Osteoblast (primary cell): ENCODE measurements at places on chromosomes 5 and 9.
A peak's percentile ranks its signal among the peaks of the same experiment; 100 is the strongest.

DNA sequence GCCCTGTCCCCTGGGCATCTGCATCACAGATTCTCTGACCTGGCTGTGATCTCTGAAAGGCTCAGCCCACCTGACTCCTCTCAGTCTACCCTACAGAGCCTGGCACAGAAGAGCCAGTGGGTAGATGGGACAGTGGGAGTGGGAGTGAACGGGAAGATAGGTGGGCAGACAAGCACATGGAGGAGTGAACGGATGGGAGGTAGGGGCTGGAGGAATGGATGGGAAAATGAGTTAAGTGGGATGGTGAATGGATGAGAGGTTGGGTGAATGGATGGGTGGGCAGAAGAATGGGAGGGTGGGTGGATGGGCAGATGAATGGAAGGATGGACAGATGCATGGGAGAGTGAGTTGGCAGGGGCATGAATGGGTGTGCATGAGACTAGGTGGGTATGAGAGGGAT is 18.8 kb downstream of the STK10 start:
- no peak for DNase-seq

- peak; percentile 34 for DNase-seq
Observed at GRCh38 chr9:114428466-114428865, 40.7 kb upstream of the AKNA start.

GRCh38 chr5:155906046-155906445 is 420.9 kb upstream of the SGCD start:
- no peak for DNase-seq

DNA sequence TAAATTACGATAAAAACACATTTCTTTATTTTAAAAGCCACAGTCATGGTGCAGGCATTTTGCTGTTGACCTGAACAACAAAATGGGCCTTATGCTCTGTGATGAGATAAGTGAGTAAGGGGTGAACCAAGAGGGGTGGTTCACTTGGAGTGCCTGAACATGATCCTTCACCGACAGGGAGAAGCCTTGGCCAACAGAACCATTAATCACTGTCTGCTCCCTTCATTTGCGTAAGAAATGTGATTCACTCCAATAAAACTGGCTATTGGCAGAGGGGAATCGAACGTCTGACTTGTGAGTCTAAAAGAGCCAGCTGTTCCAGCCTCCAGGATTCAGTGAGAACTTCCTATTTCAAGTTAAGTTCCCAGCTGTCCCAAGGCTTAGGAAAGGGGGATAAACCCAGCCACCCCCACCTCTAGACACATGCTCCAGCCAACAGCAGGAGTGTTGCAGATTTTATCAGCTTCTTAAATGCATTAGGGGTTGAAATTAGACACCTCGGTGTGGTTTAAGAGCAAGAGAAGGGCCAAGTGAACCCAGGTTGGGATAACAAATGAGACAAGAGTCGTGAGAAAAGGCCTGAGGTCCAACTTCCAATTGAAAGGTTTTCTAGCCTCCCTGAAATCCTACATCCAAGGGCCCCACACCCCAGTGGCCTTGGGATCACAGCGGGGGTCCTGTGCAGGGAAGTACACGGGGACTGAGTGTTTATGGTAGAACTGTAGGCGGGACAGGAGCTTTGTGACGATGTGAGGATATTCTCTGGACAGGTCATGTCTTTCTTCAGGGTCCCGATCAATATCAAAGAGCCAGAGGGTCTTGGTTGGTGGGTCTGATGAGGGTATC is 131.4 kb upstream of the LHFPL2 start:
- peak; percentile 42 for DNase-seq

DNA sequence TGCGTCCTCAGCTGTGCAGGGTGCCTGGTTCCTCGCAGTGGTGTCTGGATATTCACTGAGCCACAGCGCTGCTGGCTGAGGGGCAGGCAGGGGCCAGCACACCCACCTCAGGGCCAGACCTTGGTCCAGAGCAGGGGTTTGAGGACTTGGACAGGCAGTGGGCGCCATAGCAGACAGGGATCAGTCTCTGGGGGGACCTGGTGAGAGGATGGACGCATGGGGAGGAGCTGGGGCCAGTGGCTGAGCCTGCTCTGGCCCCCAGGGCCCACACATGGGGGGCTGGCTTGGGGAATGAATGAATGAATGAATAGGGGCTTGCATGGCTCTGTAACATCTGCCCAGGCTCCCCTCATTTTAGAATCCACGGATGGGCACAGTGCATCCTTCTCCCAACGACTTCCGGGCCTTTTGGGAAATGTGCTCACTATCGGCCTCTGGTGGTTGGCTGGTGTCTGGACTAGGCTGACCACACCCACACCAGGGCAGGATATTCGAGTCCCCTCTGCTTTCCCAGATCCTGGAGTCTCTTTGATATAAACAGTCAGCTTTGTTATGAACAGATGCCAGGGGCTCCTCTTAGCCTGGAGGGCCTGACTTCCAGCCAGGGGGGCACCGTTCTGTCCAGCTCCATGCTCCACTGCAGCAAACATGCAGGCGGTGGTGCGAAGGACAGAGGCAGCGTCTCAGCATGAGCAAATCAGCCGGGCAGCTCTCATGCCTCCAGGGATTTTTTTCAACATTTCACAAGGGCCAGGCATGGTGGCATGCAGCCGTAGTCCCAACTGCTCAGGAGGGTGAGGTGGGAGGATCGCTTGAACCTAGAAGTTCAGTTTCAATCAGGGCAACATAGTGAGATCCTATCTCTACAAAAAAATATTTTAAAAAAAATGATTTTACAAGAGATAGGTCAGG is 62.6 kb downstream of the NEK6 start:
- peak; percentile 99 for DNase-seq

DNA sequence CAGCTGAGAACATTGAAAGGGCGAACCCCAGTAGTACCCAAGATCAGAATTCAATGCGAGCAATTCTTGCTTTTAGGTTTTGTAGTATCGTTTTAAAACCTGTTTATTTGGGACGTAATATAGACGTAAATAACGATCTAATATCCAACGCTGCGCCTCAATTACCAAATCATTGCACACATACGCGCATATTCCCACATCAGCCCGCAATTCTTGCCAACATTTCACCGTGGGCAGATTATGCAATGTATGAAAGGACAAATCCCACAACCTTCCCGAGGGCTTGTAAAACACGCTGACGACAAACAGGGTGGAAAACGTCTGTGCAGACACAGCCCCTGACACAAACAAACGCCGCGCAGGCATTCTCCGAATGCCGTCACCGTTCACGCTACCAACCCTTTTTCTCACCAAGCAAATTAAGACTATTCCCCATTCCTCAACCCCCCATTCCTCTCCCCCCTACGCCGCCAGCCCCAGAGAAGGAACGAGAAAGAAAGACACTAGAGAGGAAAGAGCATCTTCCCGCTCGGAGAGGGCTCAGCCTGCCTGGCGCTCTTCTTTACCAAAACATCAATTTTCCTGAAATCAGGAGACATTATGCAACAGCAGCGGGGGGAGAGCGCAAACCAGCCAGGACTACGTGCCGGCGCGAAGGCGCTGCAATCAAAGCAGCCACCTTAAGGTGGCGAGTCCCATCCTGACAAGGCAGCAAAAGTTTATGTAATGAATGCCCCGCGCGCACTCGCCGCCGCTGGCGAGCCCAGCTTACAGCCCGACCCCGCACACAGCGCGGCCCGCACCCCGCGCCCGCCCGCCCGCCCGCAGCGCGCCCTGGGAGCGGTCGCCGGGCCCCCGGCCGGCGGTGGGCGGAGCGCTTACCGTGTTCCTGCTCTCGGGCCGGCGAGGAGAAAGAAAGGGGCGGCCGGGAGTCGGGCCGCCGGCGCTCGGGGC is 597 bp downstream of the NFIL3 start:
- DNase-seq: peak; percentile 95
